ENCODE measurements at places on chromosomes 3 and 15.

DNA sequence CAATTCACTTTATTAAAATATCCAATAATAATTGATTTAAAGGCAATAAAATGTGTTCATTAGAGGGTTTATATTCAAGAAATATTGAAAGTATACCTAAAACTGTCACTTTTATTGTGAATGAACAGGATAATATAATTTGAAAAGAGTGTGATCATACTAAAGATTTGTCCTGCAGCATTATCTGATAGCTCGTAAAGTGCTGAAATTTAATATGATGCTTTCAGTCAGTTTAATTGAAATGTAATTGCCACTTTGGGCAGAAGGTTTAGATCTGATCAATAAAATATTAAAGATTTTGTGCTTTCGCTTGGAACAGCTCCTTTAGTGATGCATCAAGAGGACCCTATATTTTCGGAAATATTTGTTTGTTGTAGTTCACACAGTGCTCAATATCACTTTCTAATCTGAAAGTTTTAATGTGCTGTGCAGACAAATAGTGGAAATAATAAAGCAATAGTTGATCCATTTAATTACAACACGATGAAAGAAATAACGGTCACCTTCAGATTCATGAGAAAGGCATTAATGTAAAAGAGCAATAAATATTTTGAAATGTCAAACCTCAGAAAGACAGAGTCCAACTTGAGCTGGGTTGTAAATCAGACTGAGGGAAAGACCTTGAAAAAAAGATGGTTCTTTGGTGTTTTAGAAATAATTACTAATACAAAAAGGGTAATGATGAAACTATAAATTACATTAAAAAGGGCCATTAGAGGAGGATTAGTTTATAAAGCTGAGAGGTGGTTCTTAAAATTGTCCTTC, 129.7 kb upstream of the MEIS2 start:
- no peak for DNase-seq

DNA sequence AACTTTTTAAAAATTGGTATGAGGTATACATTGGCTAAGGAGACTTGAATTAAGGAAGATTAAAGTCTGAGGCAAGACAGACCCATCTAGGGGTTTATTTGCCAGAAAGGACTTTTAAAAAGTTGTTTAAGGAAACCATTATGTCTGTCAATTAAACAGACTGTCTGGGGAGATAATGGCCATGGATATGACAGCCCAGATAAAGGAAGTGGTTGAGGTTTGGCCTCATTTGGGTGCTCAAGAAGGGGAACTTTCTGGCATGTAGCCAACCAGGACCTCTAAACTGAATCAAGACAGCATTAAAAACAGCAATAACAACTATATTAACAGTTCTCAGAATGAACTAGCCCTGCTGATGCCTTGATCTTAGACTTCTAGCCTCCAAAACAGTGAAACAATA, 9.9 kb upstream of the CD200R1L start:
- no peak for DNase-seq

DNA sequence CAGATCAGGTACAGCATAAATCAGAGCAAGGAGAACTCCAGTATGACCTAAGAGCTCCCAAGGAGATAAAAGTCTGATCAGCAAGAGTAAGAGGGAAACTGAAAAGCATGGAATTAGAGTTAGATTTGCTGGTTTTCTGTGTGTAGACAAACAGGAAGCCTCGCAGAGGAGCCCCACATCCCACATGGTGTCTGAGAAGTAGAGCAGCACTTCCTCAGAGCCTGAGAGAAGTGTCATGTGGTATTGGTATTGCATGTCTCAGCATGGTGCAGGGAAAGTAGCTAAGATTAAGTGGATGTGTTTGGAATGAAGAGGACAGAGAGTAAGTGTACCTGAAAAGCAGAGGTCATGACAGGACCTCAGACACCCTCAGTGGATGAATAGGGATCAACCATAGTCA, 175.4 kb upstream of the GBE1 start:
- DNase-seq = no peak

- DNase-seq = no peak
Observed at GRCh38 chr3:122984007-122984406, 43.6 kb downstream of the SEMA5B start.

GRCh38 chr3:132351222-132351806, 34.1 kb downstream of the ACP3 start:
- no peak for DNase-seq
